ENCODE measurements at places on chromosomes 1 and 21.

DNA sequence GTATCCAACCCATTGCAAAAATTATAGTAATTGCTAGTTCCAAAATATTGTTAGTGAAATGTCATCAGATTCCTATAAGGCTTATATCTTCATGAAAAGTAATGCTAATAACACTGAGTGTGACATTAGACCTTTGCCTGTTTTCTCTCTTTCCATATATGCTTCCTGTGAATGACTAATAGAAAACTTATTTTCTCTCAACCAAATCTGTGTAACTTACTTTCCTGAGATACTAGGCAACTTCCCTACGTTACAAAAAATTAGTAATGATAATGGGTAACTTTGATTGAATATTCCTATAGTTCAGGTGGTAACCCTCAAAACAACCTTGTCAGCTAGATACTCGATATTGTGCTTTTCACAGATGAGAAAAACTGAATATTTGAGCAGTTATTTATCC, 124.2 kb upstream of the HNRNPU start:
- DNase-seq = no peak

GRCh38 chr1:224626042-224626441, 9.9 kb downstream of the CNIH3 start:
- DNase-seq = no peak

DNA sequence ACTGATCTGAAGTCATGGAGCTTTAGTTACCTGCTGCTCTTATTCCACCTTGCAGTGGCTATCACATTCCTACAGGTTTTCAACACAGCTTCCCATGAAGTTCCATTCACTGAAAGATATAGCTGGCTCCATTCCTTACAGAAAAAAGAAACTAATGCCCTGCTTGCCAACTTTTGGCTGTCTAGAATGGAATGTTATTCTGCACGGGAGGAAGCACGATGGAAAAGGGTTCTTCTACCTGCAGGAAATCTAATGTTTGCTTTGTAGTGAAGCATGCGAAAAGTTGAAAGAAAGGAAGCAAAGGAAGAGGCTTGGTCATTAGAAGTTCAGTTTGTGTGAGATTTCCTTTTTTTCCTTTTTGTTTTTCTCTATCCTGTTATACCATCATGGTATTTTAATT, 32.6 kb downstream of the GIPC2 start:
- no peak for DNase-seq

- no peak for DNase-seq
These were observed 274.9 kb upstream of the ADGRL4 start for GRCh38 chr1:79281442-79281841.

All from activated CD4-positive, alpha-beta T cell treated with anti-CD3 and anti-CD28 coated beads for 48 hours (primary cell).